ENCODE measurements at places on chromosomes 13 and 19.

- peaks cover 6% of the 10 kb centered on the region for H3K27me3 ChIP-seq
- DNase-seq, result no peak
- peaks cover 3% of the 10 kb centered on the region for H3K36me3 ChIP-seq
- peaks cover 32% of the 10 kb centered on the region for H3K4me1 ChIP-seq
- H3K4me3 ChIP-seq, result no peak overlapping the region
Measured at GRCh38 chr19:18660051-18660910, 23.2 kb upstream of the CRTC1 start.

GRCh38 chr13:35593651-35594050 is 117.2 kb upstream of the MAB21L1 start:
- H3K36me3 ChIP-seq, result no peaks in the 10 kb centered on the region
- H3K4me3 ChIP-seq, result no peak overlapping the region
- no peak overlapping the region for H3K27ac ChIP-seq
- H3K4me1 ChIP-seq, result peaks cover 4% of the 10 kb centered on the region
- DNase-seq, result no peak

DNA sequence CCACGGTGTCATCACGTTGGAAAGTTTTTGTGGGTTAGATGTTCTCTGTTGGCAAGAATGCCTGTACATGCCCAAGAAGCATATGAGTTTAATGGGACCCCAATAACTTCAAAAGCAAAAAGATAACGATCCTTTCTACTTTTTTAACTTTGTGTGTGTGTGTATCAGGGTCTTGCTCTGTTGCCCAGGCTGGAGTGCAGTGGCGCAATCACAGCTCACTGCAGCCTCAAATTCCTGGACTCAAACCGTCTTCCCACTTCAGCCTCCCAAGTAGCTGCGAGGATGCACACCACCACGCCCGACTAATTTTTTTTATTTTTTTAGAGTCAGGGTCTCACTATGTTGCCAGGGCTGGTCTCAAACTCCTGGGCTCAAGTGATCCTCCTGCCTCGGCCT is 34.3 kb upstream of the TPM4 start:
- no peaks in the 10 kb centered on the region for H3K36me3 ChIP-seq
- H3K4me1 ChIP-seq, result peaks cover 13% of the 10 kb centered on the region
- H3K4me3 ChIP-seq, result no peak overlapping the region
- peaks cover 33% of the 10 kb centered on the region for H3K27me3 ChIP-seq

- no peak overlapping the region for H3K4me3 ChIP-seq
- H3K27me3 ChIP-seq, result peaks cover 78% of the 10 kb centered on the region
- H3K36me3 ChIP-seq, result no peaks in the 10 kb centered on the region
- peaks cover 9% of the 10 kb centered on the region for H3K4me1 ChIP-seq
- DNase-seq, result no peak
- H3K27ac ChIP-seq, result no peak overlapping the region
Measured at GRCh38 chr19:39303373-39304184, 7.4 kb downstream of the IFNL1 start.

DNA sequence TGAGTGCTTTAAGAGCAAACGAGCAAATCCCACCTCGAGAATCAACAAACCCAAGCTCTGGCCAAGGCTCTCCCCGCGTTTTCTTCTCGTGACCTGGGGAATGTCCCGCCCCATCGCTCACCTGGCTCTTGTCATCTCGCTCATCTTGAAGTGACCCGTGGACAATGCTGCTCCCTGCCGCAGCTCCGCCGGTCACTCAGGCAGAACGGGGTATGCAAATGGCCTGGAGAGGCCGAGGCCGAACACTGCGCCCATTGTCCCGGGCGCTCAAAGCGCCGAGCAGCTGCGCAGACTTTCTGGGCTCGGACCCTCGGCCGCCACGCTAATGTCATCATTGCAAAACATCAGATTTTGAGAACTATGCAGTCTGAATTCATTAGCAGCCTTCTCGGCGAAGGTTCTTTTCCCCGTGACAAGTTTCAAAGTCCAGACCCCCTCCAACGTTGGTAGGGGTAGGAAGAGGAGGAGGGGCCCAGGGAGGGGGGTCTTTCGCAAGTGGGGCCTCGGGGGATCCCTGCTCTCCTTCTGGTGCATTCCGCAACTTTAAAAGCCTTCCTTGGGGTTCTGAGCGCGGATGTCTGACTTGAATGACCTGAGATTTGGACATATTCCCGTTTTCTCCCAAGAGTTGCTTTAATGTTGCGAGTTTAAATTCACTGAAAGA is 39.7 kb downstream of the SOX1 start:
- H3K4me1 ChIP-seq, result peaks cover 65% of the 10 kb centered on the region

DNA sequence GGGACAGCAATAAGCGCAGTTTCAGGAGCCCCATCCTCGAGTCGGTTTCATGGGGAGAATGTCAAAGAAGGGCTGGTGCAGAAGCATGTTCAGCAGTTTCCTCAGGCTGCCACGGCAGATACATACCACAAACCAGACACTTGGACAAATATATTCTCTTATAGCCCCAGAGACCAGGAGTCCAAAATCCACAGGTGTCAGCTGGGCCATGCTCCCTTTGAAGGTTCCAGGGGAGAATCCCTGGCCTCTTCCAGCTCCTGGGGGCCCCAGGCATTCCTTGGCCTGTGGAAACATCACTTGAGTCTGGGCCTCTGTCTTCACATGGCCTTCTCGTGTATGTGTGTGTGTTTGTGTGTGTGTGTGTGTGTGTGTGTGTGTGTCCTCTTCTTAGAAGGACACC is 164.1 kb downstream of the UQCRFS1 start:
- H3K27ac ChIP-seq, result no peak overlapping the region
- H3K36me3 ChIP-seq, result no peaks in the 10 kb centered on the region

DNA sequence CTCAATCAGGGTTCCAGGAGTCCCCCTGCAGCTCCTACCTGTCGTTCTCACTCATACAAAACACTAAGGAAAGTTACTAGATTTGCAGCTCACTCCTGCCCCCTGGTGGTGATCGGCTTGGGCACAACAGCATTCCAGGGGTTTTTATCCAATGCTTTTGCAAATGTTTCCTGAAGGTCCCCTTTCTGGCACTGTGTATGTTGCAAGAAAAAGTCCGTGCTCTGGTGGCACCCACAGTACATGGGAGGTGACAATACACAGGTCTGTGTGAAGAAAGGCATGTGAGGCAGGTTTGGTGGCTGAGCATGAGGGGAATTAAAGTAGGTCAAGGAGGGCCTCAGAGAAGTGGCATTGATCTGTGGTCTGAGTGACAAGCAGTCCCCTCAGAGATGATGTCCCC is 8.6 kb upstream of the TYK2 start:
- peak; percentile 97 for DNase-seq
- H3K36me3 ChIP-seq, result peaks cover 6% of the 10 kb centered on the region
- peaks cover 3% of the 10 kb centered on the region for H3K27me3 ChIP-seq
- peak overlapping the region; percentile 81 for H3K4me3 ChIP-seq
